GM13977 (cell line): ENCODE measurements at places on chromosomes 5 and 9.

DNA sequence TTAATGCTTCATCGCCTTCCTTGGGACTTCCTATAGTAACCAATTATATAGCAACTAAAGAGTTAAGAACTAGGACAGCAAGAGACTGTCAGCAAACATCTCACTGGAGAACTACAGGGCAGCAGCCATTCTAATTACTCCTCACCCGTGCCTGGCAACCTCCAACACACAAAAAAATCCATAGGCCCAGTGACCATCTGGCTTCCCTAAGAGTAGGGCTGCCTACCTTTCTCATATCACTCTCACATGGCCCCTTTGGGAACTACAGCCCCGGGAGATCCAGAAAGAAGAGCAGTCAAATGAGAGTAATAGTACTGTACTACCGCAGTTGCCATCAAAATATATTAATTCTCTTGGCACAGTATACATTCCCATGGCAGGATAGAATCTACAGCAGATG is 5.7 kb downstream of the DCAF10 start:
- no peak for DNase-seq

- DNase-seq, result no peak
Observed at GRCh38 chr9:72794946-72795345, 157.9 kb downstream of the ALDH1A1 start.

GRCh38 chr5:122498163-122498562 is 186.1 kb downstream of the SNCAIP start:
- no peak for DNase-seq

GRCh38 chr5:28226407-28226806 is 1188.0 kb upstream of the CDH9 start:
- DNase-seq, result no peak

- no peak for DNase-seq
Observed at GRCh38 chr9:38195737-38196161, 126.7 kb upstream of the SHB start.

DNA sequence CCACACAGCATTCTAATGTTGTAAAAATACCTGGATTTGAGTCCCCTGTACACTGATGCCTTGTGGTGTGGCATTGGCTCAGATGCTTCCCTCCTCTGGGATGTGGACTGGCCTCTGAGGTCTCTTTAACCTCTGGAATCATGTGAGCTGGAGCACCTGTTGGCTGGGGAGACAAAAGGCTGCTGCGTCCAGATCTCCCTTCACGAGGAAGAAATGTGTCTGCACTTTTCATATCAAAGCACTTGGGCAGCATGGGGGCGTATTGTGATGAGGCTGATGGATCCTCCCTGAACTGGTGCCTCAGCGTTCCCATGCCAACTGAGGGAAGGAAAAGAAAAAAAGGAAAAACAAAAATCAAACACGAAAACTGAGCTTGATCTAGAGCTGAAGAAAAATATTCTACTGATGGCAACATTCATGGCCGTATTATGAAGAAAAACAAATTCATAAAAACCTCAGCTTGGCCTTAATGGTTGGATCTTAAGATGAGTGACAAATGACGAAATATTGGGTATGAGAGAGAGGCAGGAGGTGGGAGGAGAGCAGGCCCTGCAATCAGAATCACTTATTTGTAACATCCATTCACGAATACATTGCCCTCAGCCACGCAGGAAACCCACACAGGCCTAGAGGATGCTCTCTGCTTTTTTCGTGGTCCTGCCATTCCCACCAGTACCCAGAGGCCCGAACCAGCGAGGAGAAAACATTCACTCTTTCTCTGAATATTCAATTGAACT is 26.2 kb downstream of the GRIA1 start:
- no peak for DNase-seq

DNA sequence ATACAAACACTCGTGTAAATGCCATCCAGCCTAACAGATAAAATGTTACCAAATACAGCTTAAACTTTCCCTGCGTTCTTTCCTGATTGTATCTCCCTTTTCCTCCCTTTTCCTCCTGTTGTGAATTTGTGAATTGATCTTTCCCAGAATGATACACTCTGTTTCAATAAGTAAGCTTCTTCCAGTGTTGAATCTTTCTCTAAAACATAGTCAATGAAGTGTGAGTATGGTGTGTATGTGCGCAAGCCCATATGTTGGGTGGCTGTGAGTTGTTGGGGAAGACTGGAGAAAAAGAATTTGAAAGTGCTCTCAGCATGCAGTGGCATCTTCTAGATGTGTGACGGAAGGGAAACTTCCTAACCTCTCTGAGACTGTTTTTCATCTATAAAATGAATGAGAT is 143.1 kb upstream of the KLF4 start:
- DNase-seq, result no peak

- DNase-seq, result no peak
Observed at GRCh38 chr5:54045077-54045792, 265.1 kb downstream of the ARL15 start.

- DNase-seq, result no peak
Observed at GRCh38 chr9:96139592-96140295, 162.2 kb downstream of the HSD17B3 start.

- no peak for DNase-seq
Observed at GRCh38 chr5:113183694-113184093, 207.1 kb downstream of the DCP2 start.

GRCh38 chr9:127847178-127847510 is 7.3 kb downstream of the ENG start:
- DNase-seq, result no peak

DNA sequence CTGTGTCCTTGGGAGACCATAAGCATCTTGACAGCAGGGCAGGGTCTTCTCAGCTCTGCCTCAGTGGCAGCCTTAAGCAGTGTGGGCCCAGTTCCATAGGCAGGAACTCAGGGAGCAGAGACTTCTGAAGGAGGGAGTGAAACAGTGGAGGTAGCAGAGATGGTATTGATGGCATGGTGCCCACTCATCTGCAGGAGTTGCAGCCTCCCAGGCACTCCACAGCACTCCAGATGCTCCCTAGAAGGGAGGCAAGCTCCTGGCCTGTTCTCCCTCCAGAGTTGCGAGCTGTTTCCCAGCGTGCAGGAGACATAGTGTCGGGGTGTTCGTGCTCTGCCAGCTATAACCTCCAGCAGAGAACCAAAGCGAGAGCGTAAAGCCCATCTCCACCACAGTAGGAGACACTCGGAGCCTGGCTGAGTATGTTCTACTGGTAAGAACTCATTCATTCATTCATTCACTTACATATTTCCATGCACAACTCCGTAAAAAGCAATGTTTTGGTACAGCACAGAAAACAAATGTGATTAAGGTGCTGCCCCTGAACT is 31.4 kb upstream of the UNC5A start:
- DNase-seq, result peak; percentile 4

DNA sequence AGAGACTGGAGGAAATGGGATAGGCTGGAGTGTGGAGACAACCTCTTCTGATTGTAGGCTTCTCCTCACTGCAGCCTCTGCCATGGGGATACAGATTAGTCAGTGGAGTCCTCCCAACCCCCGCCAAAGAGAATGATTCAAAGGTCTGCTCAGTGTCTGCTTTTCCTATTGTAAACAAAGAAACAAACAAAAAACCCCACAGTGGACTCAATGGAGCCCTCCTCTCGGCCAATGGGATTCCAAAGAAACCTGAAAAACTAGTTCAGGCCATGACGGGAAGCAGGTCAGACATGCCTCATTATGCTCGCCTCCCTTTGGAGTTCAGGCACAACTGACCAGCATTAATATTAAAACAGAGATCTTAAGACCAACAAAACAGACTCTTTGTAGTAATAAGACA is 85.8 kb downstream of the SEC61B start:
- no peak for DNase-seq

GRCh38 chr5:35890021-35891020 is 33.6 kb downstream of the IL7R start:
- no peak for DNase-seq

DNA sequence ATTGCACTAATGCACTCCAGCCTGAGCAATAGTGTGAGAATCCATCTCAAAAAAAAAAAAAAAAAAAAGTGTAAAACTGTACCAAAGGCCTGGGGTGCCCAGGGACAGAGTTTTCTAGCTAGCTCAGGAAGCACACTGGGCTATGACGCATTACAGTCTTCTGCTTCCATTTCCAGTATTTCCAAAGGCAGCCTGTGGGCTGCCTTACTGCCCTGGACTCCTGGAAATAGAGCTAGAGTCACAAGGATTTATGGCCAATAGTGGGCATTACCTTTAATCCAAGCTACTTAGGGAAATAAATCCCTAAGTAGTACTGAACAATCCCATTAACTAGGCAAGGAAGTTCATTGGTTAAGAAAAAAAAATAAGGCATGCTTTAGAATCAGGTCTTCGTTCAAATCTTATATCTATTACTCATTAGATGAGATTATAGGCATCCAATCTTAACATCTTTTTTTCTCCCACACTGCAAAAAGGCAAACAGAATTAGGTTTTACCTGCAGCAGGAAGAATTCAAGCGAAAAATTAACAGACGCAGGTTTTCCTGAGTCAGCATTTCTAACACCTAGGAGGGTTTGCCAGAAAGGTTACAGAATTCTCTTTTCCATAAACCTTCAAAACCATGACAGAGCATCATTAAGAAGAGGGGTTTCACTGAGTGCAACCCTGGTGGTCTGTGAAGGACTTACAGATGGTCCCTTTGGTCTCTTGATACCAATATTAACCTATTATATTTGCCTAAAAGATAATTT is 85.6 kb upstream of the CCDC112 start:
- no peak for DNase-seq

GRCh38 chr5:177359860-177360259 is 2.1 kb downstream of the RGS14 start:
- DNase-seq, result no peak
